Breast epithelium (tissue), 4 donors: ENCODE measurements at places on chromosomes 4 and X. TPM values are rescaled to one million over a fixed set of nuclear protein-coding genes. Genes with fewer than 3 reads are reported as not detected.

MAPK10 gene
- 24.6 TPM for total RNA-seq

DNA sequence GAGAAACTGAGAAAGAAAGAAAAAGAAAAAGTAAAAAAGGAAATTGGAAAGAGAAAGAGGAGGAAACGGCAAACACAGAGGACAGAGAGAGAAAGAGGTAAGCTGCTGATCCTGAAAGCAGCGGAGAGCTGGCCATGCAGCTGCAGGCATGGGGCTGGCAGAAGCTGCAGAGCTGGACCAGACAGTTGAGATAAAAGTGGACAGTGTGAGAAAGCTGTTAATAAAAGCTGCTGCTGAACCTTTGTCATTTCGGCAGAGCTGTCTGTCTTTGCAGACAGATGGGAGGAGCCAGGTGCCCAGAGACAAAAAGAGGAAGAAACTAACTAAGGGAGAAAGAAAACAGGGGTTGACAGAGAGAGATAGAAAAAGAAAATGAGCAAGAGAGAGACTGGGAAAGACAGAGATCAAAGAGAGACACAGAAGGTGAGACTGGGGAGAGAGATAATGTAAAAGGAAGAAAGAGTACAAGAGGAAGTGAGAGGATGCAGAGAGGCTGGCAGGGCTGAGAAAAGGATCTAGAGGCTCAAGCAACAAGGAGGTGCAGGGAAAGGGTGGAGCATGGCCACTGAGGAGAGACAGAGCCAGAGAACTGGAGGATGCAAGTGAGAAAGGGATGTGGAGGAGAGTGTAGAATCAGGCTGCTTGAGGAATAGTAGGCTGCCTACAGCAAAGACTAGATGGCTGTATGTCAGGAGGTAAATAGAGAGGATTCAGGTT is 376.8 kb upstream of the FGF16 start:
- H3K27me3 ChIP-seq: no peaks in the 10 kb centered on the region
- no peak for DNase-seq

NPY2R gene
- total RNA-seq: 4.4 TPM

- no peak overlapping the region for H3K4me3 ChIP-seq
- DNase-seq: no peak
- H3K4me1 ChIP-seq: no peaks in the 10 kb centered on the region
- no peaks in the 10 kb centered on the region for H3K36me3 ChIP-seq
Observed at GRCh38 chr4:84578540-84579402, 4.2 kb upstream of the CDS1 start.

- H3K27ac ChIP-seq: no peak overlapping the region
- no peaks in the 10 kb centered on the region for H3K36me3 ChIP-seq
- H3K4me3 ChIP-seq: no peak overlapping the region
- H3K27me3 ChIP-seq: no peaks in the 10 kb centered on the region
- no peaks in the 10 kb centered on the region for H3K4me1 ChIP-seq
Observed at GRCh38 chr4:95294321-95294720, 254.5 kb downstream of the UNC5C start.

GRCh38 chrX:149131774-149132173 is 373.3 kb downstream of the IDS start:
- H3K27me3 ChIP-seq: no peaks in the 10 kb centered on the region
- H3K4me1 ChIP-seq: no peaks in the 10 kb centered on the region
- no peak overlapping the region for H3K4me3 ChIP-seq
- H3K36me3 ChIP-seq: no peaks in the 10 kb centered on the region
- DNase-seq: no peak

DNA sequence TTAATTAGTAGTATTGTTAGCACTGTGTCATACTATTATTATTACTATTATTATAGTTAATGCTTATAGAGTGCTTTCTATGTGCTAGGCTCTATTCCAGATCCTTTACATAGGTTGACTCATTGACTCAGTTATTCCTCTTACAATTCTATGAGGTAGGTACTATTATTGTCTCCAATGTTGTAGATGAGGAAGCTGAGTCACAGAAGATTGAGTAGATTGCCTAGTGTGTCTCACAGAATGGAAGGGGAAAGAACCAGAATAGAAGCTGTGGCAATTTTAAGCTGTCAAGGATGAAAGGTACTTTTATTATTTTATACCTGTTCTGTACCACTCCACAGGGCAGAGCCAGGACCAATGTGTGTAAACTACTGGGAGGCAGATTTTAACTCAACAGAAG is 1.9 kb upstream of the TCEAL1 start:
- H3K27me3 ChIP-seq: peaks cover 31% of the 10 kb centered on the region
- H3K4me3 ChIP-seq: no peak overlapping the region
- H3K4me1 ChIP-seq: no peaks in the 10 kb centered on the region
- DNase-seq: no peak
- no peak overlapping the region for H3K27ac ChIP-seq
